ENCODE measurements at places on chromosomes 2 and 18.

DNA sequence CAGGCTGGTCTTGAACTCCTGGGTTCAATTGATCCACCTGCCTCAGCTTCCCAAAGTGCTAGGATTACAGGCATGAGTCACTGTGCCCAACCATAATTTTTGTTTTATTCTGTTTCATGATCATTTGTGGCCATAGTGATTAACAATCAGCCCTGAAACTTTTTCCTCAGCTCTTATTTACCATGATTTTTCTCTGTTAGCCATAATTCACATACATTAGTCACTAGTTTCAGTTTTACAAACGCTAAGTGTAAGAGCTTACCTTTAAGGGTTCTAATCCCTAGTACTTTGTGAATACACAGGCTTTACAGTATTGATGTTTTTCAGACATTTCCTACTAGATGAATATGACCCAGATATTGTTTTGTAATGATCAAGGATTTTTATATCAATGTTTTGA is 216.1 kb downstream of the DPP4 start:
- DNase-seq: no peak

GRCh38 chr2:150169237-150169629 is 318.2 kb downstream of the RND3 start:
- peak; percentile 71 for DNase-seq

DNA sequence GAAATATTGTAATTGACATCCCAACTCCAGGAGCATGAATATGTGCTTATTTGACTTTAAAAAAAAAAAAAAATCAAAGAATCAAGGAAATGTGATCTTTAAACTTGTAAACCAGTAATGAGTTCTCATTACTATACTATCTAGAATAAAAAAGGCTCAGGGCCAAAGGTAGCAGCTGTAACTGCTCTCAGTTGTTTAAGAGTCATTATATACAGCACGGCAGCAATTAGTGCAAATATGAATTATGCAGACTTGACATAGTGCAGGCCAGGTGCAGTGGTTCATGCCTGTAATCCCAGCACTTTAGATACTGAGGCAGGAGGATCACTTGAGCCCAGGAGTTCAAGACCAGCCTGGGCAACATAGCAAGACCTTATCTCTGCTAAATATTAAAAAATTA is 125.7 kb upstream of the TTC39C start:
- DNase-seq: no peak

- no peak for DNase-seq
These were observed 363.1 kb downstream of the LPIN1 start for GRCh38 chr2:12109363-12110017.

DNA sequence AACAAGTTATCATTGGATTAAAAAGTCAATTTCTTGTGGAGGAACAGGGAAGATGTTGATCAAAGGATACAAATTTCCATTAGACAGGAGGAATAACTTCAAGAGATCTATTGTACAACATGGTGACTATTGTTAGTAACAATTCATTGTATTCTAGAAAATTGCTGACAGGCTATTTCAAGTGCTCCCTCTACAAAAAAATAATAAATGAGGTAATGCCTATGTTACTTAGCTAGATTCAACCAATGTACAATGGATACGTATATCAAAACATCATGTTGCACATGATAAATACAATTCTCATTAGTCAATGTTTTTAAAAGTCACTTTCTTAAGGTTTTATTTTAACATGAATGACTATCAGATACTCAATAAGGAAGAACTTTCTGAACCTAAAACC is 33.5 kb downstream of the TFCP2L1 start:
- DNase-seq: no peak

DNA sequence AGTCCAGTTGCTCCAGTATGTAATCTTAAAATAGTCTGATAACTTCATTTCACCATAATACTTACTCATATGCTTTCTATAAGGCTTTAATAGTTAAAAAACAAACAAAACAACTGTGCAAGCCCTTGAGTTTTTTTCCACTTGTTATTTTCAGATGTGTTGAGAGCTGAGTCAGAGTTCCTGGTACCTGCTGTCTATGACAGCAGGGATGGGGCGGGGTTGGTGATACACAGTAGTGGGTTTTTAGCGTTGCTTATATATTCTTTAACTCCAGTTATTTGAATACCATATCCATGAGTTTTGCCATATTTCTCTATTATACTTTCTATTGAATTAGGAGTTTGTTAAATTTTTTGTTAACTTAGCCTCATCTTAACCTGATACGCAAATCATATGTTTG is 5.0 kb downstream of the NAPG start:
- peak; percentile 26 for DNase-seq

- DNase-seq: no peak
These were observed 219.7 kb upstream of the CHST9 start for GRCh38 chr18:27404855-27405254.

- DNase-seq: no peak
These were observed 59.7 kb upstream of the KCNJ3 start for GRCh38 chr2:154638783-154639182.

All from fibroblast of mammary gland (primary cell).